Activated B cell treated with CpG ODN at 0.5 μM for 24 hours (primary cell): ENCODE measurements at places on chromosomes 7 and 10. TPM values are rescaled to one million over a fixed set of nuclear protein-coding genes. Genes with fewer than 3 reads are reported as not detected.

- no peak for DNase-seq
These were observed 622.3 kb downstream of the SUGCT start for GRCh38 chr7:40757109-40757508.

- DNase-seq: no peak
These were observed 967 bp downstream of the GAD2 start for GRCh38 chr10:26217396-26218086.

DNA sequence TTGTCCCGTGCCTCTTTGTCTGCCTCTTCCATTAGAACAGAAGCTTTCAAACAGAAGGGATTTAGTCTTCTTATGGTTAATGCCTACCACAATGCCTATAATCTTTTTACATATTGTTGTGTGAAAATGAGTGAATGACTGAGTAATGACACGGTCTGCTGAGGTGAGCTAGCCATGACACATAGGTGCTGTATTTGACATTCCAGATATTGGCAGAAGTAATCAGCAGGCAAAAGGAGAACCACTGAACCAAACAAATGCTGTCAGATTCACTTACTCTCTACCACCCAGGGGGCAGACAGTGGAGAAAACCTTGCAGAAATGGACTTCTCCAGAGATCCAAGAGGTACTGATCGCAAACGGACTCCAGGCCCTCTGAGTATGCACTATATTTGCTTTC, 377.2 kb upstream of the VWC2 start:
- no peak for DNase-seq

GRCh38 chr7:3844540-3845151, 543.6 kb downstream of the SDK1 start:
- DNase-seq: no peak

DNA sequence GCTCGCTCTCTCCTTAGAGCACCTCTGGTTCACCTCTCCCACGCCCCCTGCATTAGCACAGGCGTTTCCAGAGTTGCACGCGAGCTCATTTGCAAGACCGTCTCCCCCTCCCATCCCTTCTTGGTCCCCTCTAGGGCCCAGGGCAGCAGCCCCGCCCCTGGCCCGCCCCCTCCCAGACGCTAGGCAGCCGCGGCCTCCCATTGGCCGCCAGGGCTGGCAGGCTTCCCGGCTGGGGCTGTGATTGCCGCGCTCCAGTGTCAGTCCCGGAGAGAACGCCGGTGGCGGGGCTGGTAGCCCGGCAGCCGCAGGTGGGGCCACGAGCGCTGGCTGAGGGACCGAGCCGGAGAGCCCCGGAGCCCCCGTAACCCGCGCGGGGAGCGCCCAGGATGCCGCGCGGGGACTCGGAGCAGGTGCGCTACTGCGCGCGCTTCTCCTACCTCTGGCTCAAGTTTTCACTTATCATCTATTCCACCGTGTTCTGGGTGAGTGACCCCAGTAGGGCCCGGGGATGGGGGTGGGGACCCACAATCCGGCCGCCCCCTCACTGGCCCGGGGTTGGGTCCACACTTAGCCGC, at the start of gene TSPAN15:
TSS of gene TSPAN15 (plus strand) at position 257 of the 575 bp plus-strand sequence. CDS start at position 387, 130 bp downstream.
- peak; percentile 40 for DNase-seq

GRCh38 chr7:107080099-107080505, 35.6 kb downstream of the PRKAR2B start:
- no peak for DNase-seq

The ZNF853 gene
- 2.8 and 3.2 TPM in 2 replicates for total RNA-seq
